ENCODE measurements at places on chromosomes 6 and 20.
A peak's percentile ranks its signal among the peaks of the same experiment; 100 is the strongest.

DNA sequence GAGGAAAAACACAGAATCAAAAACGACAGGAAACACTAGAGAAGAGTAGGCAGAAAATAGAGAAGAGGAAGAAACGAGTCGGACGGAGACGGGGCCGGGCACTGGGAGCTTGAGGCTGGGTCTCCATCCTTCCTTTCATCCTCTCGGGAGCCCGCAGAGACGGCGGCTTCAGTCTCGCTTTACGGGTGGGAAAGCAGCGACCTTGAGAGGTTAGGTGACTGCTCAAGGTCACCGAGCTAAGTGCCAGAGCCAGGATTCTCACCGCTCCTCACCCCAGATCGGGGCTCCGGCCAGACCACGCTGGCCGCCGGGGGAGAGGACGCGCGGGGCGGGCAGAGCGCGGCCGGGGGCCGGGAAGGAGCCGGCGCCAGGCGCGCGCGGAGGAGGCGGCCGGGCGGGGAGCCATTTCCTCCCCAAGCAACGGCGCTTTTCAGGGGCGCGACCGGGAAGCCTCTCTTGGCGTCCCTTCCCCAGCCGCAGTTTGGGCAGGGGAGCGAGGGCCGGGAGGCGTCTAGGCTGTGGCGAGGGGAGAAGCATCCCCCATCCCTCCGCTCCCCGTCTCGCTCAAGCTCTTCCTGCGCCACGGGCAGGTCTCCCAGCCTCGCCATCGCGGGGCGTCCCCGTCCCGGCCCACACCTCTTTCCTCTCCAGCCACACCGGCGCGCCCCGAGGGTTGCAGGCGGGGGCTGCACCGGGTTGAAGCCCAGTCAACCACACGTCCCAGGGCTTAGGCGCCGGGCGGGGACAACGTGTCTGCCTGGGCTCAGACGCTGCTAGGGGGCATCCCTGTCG, 24.1 kb upstream of the MAP3K7 start:
- DNase-seq, result no peak

DNA sequence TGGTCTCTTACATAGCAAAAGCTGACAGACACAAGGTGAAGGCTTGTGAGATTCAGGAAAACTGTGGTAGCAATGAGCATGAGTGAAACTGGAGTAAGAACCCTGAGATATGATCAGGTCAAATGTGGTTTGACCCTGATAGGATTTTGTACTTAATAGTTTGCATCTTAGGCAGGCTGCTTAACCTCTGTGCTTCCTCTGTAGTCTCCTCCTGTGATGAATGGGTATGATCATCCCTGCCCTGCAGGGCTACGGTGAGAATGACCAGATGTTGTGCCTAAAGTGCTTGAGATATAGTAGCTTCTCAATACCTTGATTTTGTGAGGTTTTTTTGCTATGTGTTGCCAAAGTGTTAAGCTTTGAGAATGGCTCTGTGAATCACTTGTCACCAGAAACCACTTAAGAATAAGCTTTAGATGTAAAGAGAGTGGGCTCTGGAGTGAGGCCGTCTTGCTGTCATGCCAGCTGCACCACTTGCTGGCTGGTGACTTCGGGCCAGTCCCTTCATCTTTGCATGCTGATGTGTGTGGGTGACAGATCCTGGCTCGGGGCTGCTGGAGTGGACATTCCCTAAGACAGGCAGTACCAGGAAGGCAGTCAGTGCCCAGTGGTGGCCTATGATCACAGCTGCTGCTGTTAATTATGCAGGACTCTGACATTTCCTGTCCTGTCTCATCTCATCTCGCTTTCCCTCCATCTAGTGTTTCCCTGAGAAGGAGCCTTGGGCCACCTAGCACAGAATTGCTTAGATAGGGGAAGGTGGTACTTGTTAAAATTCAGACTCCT, 254.7 kb downstream of the NFATC2 start:
- DNase-seq, result no peak

GRCh38 chr20:24746351-24746685, 202.8 kb upstream of the CST7 start:
- DNase-seq, result no peak

GRCh38 chr6:128560966-128561365, 40.6 kb upstream of the PTPRK start:
- DNase-seq, result no peak

DNA sequence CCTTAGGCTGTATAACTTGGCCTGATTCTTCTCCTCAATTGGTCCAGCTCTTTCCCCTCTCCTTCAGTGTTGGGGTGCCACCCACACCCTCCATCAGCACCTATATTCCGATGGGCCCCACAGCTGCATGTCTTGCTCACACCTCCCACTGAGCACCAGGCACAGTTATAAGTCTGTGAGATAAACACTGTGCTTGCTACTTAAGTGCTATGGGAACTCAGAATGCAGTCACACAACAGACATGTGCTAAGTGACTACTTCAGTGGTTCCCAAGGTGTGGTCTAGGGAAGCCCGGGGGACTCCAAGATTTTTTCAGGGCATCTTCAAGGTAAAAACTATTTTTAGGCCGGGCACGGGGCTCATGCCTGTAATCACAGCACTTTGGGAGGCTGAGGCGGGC, 7.3 kb downstream of the ZC3H12D start:
- DNase-seq, result no peak

- no peak for DNase-seq
Measured at GRCh38 chr6:154689493-154690255, 43.5 kb upstream of the SCAF8 start.

GRCh38 chr6:121032268-121033006, 301.8 kb downstream of the TBC1D32 start:
- no peak for DNase-seq

DNA sequence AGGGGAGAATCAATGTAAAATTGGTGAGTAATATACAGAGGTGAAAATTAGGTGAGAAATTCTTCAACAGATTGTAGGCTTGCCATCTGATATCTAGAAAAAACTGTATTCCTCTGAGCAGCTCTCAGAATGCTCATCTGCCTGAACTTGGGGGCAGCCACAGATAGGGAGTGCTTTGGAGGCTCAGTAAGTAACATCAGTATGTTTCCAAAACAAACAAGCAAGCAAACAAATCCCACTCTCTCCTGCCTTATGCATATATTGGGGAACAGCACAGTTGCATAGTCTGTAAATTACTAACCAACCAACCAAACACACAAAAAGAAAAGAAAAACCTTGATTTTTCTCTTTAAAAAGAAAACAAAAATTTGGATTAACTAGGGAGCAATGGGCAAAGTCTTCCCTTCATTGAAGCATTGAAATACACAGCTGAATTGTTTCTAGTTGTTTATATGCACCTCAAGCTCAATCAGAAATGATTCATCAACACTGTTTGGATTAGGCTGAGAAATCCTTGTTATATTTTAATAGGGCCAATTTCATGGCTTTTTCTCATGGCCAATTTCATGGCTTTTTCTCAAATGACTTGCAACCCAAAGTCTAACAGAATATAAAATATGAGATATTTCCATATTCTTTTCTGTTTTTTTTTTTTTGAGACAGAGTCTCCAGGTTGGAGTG, 50.1 kb upstream of the DEK start:
- DNase-seq, result no peak

DNA sequence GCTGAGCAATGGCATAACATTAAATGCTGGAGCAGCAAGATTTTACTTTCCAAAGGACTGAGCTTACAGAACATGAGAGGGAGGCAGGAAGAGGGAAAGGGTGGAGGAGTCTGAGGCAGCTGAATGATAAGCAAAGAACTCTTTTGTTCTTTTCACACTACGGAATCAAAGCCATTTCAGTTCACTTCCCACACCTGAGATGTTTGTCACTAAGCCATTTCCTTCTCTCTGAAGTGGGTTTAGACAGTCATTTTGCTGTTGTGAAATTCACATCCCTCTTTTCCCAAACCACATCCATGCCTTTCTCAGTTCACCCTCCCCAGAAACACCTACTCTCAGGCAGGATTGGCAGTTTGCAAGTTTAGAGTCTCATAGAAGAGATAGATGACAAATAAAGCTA, 267.9 kb downstream of the ADGRG6 start:
- DNase-seq, result no peak

DNA sequence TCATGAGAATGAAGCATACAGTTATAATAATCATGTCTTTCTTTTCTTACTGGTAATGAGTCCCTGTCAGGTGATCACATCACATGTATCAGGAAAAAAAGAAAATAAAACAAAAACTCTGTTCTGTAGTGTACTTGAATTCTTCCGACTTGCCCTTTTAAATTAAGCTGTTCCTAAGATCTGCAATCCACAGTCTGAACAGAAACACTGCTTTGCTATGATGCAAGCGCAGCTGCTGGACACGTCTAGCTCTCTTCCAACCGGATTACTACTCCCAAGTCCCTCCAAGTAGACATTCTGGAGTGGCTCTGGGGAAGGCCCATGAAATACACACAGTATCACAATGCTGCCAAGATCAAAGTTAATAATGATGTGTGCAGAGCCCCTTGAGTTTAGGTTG, 83.7 kb downstream of the FYN start:
- DNase-seq, result no peak

DNA sequence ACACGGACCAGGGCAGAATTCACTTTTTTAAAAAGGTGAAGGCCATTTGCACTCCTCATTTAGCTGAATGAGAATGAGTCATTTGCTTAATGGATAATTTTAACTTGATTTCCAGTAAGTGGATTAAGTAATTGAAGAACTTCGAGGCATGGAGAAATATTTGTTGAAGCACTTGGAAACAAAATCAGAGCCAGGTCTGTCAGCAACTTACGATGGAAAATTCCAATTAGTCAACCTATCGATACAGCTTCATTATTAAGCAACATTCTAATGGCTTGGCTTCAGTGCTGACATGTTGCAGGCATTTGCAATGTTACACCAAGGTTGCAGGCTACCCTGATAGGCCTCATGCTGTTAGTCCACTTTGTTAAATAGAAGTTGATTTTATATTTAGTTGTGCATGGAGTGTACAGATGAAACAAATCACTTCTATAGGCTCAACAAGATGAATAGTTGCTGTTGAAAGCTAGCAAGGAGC, 423.5 kb upstream of the SLC35B3 start:
- DNase-seq, result no peak

DNA sequence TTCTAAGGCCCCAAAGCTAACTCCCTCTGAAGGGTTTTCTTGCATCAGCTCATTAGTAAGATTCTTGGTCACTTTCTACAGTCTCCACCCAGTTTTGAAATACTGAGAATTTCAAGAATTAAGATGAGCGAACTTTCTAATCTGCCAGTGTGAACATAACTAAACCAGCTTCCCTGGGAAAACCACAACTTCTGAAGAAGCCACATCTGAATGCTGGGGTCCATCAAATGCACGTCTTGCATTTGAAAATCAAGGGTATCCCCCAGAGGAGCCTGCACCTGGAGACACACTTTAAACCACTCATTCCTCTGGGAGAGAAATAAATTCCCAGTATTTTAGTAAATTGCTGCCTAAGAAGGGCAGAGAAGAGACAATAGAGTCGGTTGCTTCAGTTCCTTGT, 292.1 kb upstream of the CDH4 start:
- no peak for DNase-seq

GRCh38 chr20:24643731-24644626, 174.6 kb downstream of the SYNDIG1 start:
- DNase-seq, result no peak

GRCh38 chr20:15789079-15789478, 784.2 kb downstream of the KIF16B start:
- no peak for DNase-seq

DNA sequence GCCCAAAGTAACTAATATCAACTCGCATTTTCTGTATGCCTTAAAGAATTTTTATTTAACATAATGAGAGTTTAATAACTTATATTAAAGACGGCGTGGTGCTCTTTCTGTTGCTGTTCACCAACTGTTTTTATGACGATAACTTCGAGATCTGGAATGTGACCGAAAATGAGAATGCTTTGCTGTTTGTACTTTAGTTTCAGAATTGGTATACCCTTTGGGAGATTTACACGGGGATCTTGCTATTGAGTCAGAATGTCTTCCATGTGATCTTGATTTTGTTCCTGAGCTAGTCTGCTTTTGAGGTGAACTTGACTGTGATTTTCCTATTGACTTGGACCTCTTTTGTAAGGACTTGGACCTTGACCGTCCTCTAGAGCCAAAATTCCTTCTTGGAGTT, 17.9 kb downstream of the PNRC1 start:
- DNase-seq, result no peak

GRCh38 chr6:5462856-5463255, 201.5 kb downstream of the FARS2 start:
- no peak for DNase-seq

- DNase-seq, result peak; percentile 32
Measured at GRCh38 chr6:89242574-89243330, 25.6 kb upstream of the GABRR1 start.

GRCh38 chr20:32972181-32973076, 31.8 kb downstream of the SUN5 start:
- DNase-seq, result no peak

DNA sequence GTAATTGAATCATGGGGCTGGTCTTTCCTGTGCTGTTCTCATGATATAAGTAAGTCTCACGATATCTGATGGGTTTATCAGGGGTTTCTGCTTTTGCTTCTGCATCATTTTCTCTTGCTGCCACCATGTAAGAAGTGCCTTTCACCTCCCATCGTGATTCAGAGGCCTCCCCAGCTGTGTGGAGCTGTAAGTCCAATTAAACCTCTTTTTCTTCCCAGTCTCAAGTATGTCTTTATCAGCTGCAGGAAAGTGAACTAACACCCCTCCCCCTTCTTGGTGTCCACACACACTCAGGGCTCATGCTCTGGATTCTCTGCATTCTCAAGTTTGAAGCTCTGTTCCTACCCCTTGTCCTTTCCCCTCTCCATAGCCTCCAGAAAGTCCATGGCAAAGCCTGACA, 107.1 kb downstream of the THBS2 start:
- no peak for DNase-seq

- DNase-seq, result no peak
Measured at GRCh38 chr6:112986321-112986720, 639.2 kb downstream of the RFPL4B start.

DNA sequence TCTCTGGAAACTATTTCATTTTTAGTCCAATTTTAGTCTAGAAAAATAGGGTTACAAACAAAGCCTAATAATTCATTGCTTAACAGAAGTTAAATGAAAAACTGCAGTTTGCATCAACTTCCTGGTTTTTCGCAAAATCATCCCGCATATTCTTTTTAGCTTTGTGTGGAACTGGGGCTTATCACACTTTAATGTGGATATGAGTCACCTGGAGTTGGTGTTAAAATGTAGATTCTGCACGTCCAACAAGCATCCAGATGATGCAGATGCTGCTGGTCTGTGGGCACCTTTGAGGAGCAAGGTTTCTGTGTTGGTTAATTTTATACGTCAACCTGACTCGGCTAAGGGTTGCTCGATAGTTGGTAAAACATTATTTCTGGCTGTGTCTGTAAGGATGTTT, 126.1 kb downstream of the PLCB4 start:
- no peak for DNase-seq

All from HFF-Myc (cell line).